ENCODE measurements at places on chromosomes 11 and 22.

DNA sequence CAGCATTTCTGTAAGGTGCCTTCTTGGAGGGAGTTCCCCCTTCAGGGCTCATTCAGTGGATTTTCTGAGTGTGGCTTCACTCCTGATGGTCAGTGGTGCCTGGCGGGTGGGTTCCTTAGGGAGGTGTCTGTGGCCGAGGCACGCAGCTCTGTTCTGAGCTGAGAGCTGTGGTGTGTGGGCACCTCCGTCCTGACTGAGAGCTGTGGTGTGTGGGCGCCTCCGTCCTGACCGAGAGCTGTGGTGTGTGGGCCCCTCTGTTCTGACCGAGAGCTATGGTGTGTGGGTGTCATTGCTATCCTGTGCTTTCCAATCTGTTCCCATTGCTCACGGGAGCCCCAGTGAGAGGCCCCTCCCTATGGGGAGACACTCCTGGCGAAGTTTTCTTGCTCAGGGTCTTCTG lies 39.8 kb downstream of the MUC6 start:
- DNase-seq, result no peak

GRCh38 chr11:71489311-71490043 lies 36.5 kb downstream of the NADSYN1 start:
- no peak for DNase-seq

DNA sequence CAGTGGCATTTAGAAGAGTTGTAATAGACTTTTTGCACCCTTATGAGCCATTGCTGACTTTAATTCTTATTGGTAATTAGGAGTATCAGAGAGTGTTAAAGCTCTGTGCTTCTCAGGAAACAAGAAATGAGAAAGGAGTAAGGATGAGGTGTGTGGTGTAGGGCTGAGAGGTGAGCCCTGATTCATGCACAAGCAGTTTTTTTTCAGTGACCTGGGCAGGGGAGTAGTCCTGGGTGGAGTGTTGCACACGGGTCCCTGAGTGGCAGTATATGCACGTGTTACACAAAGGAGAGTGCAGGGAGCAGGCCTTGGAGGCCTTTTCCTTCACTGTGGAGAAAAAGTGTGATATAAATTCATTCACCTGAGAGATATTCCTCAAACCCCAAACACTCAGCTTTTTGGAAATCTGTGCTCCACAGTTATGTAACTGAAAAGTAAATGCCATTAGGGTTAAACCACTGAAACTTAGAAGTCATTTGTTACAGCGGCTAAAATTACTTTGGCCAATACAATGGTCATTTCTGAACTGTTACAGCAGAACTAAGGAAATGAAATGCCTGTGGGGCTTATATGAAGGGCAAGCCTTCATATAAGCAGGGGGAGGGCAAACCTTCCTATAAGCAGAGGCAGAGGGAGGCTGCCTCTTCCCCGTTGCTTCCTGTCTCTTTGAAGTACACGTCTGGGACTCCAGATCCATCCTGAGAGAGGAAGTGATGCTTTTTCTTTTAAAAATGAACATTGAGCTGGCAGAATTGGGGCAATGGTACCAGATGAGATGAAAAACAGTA lies 62.6 kb upstream of the OLFML1 start:
- DNase-seq, result no peak

DNA sequence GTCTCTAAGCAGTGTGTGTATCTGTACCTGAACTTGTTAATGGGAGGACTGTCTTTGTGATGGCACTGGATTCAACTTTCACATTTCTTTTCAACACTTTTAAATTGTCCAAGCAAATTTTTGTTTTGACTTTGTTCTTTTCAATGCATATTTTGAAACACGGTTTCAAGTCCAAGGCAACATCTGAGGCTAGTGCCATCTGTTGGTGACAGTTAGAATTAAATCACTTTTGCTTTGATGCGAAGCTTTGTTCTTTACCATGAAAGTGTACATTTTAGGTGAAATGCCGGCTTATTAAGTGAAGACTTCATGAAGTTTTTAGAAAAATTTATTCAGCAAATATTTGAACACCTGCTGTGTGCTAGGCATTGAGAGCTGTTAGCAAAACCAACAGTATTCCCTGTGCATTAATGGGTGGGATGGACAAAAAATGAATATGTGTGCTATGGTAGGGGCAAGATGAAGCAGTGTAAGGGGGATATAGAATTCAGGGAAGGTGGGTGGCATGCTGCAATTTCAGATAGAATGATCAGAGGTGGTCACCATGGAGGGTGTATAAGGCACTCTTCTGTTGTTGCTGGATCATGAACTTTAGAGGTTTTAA lies 70.2 kb downstream of the DDX10 start:
- DNase-seq, result no peak

GRCh38 chr11:86664930-86665329 lies 7.5 kb downstream of the ME3 start:
- no peak for DNase-seq

DNA sequence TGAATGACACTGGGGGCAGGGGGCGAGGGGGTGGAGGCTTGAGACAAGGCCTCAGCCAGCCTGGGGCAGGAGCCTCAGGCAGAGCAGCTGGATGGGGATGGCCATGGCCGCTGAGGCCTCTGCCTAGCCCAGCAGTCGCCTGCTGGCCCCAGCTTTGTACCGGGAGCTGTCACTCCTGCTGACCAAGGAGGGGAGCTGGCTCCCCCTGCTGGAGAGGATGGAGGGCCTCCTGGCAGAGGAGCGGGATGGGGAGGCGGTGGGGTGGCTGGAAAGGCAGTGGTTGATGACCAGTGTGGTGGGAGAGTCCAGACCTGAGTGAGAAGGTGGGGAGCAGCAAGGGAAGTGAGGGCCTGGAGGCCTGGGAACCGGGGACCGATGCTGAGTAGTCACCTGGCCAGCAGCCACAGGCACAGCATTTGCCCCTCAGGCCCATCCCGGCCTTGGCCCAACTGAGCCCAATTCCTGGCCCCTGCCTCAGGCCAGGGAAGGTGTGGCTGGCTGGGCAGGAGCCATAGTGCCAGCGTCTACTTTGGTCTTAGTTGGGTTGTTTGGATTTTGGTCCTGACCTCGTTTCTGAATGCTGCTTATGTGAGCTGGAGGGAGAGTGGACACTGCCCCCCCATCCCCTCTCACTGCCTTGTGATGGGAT lies 6.0 kb upstream of the SUSD2 start:
- peak; percentile 40 for DNase-seq

GRCh38 chr11:83694191-83694910 lies 408.2 kb upstream of the CCDC90B start:
- DNase-seq, result no peak

DNA sequence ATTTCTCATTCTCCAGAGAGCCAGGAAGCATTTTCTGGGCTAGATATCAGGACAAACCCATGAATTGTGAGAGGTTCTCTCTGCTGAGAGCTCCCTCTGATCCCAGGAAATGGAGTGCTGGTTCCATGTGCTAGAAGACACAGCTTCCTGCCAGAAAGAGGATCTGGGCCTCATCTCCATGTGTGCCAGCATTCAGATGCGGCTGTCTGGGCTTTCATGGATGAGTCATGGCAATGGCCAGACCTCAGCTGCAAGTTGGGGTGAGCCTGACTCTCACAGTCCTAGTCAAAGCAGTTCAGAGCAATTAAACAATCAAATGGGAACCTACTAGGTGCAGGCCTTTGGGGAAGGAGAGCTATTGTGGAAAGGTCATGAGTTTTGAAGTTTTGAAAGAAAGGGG lies 82.3 kb upstream of the EED start:
- no peak for DNase-seq

DNA sequence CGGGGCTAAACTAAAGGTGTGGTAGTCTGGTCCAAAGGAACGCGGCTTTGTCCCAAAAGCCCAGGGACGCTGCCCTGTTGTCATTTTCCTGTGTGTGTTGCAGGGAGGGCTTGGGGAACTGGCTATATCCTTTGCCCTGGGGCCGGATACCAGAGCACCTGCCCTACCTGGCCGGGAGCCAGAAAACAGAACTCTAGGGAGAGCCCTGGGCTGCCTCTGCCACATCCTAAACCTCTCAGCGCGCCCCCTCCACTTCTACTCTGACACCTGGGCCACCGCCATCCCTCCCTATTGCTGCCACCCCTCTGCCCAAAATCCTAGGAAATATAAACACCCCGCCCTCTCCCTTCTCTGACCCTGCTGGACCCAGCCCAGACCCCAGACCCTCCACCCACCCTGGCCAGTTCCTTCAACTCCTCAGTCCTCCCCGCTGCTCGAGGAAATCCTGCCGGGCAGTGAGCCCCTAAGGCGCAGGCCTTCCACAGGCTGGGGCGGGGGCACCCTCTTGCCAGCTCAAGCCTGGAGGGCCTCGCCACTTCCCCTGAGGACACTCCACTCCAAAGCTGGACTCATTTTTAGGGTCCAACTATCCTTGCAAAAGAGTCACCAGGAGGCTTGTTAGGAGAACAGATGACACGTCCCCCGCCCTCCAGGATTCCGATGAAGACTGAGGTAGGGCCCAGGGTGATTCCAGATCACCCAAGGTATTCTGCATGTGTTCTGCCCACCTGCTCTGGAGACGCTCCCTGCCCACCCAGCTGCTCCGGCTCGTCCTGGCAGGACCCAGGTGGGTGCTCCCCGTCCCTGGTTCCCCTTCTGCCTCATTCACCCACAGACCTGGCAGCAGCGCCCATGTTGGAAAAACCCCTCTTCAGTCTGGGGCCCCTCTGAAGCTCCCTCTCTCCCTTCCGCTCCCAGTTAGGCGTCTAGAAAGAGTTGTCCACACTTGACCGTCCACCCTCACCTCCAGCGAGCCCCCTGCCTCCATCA lies 12.2 kb downstream of the KCTD17 start:
- DNase-seq, result no peak

- no peak for DNase-seq
Observed at GRCh38 chr22:37223965-37224551, 11.8 kb upstream of the SSTR3 start.

GRCh38 chr11:97937501-97937900 lies 1083.2 kb upstream of the CNTN5 start:
- DNase-seq, result no peak

DNA sequence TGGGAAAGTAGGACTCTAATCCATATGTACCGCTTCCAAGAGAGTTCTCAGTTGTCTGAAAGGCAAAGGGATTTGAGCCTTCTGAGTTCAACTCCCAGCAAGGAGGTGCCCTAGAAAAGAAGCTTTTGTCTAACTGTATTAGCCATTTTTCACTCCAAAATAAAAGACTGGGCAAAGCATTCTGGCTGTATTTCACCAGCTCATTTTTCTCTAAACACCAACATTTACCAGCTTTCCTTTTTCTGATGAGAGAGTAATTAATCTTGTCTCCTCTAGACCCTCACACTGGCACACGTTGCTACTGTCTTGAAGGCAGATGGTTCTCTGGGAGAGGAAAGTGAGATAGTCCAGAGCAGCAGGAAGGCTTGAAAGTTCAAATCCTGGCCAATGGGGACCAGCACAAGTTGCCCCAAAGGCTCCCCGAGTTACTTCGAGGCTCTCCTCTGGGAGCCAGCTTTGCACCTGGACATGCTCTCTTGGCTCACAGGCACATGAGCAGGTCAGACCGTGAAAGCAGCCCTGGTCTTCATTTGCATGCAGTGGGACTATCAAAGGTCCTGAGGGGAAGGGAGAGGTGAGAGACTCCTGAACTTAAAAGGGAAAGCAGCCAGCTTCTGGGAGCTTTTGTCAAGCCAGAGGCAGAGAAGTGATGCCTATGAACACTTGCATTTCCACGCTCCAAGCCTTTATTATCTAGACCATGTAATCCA lies 100.0 kb downstream of the NTM start:
- no peak for DNase-seq

GRCh38 chr11:121082670-121083069 lies 18.4 kb upstream of the TECTA start:
- no peak for DNase-seq

DNA sequence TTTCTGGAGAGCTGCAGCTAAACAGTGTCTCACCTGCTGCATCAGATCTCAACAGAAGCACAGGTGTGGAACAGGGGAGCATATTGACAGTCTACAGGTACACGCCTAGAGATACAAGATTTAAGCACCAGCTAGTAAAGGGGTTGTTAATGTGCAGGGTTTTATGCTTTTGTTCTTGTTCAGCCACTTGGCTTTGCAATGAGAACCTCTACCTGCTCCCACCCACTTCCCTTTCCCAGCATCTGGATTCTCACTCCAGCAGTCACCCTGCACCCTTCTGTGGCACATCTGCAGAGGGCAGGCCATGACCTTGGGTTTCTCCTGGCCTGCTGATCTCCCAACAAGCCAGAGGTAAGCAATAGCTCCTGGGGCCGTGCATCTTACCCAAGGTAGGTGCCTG lies 446.6 kb downstream of the BUD13 start:
- DNase-seq, result no peak

DNA sequence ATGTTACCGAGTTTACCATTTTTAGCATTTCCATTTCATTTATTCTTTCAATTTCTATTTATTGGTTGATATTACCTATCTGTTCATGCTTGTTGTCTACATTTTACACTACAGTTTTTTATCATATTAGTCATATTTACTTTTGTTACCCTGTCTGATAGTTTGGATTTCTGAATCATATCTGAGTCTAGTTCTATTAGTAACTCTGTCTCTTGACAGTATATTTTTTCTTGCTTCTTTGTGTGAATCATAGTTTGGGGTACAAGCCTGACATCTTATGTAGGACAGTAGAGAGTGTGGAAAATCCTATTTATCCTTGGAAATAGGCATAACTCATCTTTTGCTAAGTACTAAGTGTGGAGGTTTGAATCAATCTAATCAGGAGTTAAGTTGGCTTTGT lies 263.9 kb upstream of the SESN3 start:
- DNase-seq, result no peak

DNA sequence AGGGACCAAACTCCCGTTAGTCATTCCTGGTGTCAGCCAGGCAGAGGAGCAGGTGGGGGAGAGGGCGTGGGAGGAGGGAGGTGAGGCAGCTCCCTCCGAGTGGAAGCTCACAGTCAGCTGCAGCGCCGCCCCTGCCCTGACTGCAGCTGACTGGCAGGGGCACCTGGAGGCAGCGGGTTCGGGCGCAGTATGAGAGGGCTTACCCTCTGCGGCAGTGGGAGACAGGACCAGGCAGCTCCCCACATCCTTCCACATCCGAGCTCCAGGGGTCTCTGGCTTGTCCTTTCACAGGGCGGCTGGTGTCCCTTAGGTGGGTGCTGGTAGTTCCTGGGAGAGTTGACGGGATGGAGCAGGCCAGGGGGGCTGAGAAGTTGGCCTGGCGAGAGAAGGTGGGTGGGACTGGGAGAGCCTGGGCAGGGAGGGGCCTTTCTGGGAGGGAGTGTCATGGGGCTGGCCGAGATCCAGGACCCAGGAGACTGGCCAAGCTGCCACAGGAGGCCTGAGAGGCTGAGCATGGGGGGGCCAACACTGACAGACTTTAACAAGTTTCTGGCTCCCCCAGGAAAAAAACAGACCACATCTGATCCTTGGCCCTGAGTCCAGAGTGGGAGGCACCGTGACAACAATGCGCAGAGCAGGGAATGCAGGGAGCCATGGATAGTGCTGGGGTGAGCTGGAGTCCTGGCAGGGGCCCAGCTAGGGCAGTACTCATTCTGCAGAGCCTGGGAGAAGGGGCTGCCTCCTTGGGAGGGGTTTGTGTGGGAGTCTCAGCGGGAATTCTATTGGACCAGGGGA lies 4.9 kb downstream of the ADORA2A start:
- DNase-seq, result no peak

All from activated T-helper 1 cell treated with anti-CD3 and anti-CD28 coated beads, Interleukin-2, amount 50 U/mL, for 16 hours (primary cell).